IMR-90 (cell line): ENCODE measurements at places on chromosomes 7 and 10. TPM values are rescaled to one million over a fixed set of nuclear protein-coding genes. Genes with fewer than 3 reads are reported as not detected.

GRCh38 chr7:69817121-69817520, 218.8 kb downstream of the AUTS2 start:
- DNase-seq, result peak; percentile 3

- no peak for DNase-seq
These were observed 45.9 kb downstream of the PTF1A start for GRCh38 chr10:23238015-23238414.

DNA sequence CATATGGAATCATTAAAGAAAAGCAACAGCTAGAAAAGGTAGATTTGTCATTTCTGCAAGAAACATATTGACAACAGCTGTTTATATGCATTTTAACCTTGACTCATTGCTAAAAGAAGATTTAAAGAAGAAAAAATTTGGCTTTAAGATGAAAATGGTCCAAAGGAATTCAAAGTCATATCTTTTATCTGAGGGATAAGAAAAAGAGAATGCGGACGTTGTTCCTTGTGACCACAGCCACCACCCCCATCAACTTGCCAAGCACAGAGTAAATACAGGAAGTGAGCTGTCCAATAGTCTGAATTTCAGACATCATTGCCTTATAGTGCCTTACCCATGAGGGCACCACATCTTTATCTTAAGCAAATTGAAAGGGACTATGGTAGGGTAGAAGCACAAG, 7.3 kb upstream of the CRPPA start:
- DNase-seq, result peak; percentile 84

DNA sequence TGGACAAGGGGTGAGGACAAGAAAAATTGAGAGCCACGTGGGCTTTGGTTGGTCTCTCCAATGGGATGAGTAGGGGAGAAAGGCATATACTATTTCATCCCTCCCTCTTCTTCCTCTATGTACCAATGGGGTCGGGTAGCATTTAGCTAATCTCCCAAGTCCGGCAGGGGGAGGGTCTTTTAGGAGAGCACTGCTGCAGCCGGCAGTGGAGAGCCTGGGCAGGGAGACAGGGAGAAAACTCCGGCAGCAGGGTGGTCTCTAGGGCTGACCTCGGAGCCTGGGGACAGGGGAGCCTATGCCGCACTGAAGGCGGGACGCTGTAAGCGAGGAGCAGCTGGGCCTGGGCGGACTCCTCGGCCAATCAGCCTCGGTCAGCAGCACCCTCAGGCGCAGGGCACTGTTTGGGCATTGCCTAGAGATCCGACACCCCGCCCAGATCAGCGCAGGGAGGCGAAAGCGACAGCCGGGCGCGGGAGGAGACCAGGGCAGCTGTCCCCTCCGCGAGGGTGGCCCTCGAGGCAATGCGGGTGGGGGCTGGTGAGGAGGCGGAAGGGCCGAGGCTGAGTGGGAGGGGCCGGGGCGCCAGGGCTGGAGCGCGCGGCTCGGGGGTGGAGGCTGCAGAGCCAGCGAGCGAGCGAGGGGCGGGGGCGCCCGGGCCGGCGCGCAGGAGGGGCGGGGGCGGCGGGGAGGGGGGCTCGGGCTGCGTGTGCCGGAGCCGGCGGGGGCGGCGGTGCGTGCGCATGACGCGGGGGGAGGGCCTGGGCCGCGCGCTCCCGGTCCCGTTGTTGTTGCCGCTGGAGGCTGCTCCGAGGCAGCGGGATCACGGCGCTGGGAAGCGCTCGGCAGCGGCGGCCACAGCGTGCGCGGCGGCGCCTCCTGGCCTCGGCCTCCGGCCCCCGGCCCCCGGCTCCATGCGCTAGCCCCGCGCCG, at the start of gene AGAP3:
AGAP3 (plus strand) TSS at position 785 of the 930 bp plus-strand sequence. CDS start 267 bp downstream, outside the sequence.
- peak; percentile 70 for DNase-seq

- no peak for DNase-seq
These were observed 178.7 kb upstream of the PRPS1L1 start for GRCh38 chr7:18206331-18206730.

DNA sequence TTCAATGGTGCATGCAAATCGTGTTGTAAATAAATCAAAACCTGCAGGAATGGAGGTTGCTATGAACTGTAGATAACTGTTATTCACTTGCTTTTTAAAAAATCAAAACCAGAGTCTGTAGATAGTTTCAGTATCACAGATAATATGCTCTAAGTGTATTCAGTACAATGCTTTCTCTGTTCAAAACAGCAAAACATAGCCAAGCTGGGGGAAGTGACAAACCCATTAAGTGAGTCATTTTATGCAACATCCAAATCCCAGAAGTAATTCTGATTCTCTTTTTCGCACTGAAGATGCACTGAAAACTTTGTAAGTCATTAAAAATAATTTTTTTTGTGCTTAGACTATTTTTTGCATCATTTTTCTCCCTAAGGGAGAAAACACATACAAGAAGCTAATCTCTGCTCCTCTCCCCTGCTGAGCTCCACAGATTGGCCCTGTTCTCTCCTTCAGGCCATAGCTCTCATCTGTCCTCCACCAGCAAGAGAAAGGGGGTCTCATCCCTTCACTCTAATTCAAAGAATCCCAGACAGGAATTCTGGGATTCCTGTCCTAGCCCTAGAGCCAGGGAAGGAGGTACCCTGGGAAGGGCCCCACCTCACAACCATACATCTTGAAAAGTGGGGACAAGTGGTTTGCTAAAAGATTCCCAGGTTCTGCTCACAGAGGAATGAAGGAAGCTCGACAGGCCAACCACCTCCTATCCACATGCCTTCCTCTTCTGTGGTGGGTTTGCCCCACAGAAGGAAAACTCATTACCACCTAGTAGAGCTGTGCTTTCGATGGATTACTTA, 4.9 kb downstream of the PRTFDC1 start:
- peak; percentile 73 for DNase-seq

GRCh38 chr10:52644373-52645186, 128.0 kb downstream of the MBL2 start:
- DNase-seq, result peak; percentile 32

- DNase-seq, result peak; percentile 3
These were observed 908 bp downstream of the NOM1 start for GRCh38 chr7:156950381-156950858.

GRCh38 chr10:126969310-126969709, 64.1 kb downstream of the DOCK1 start:
- DNase-seq, result no peak

- no peak for DNase-seq
These were observed 33.0 kb downstream of the EN2 start for GRCh38 chr7:155490697-155491628.

DNA sequence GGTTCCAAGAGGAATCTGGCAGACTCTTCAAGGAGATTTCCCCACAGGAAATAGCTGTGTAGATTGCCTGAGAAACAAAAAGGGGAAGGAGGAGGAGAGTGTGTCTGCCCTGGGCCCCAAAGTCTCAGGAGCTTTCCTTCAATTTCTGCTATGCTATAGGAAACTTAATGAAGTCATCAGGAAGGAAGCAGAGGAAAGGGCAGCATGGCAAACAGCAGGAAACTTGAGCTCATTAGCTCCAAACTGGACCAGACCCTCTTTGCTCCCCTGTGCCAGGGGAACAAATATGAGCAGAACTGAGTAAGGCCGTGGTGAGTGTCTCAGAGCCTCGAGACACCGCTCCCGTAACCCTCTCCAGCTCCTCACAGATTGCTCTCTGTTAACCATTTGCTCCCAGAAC, 4.8 kb upstream of the KCNIP2 start:
- no peak for DNase-seq

DNA sequence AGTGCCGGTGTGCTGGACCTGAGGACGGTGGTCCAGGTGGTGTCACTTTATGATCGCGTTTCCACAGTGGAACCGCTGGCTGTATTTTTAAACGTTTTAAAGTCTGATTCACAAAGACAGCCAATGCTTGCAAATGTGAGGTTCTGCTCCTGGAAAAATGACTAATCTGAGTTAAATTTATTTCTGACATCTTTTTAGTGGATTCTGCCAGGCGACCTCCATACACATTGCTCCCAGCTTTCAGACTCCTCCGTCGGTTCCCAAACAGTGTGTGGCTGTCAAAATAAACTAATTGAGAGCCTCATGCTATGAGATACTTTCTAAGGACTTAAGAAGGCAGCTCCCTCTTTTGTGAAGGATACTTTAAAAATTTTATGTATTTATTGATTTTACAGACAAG, 12.7 kb upstream of the TTYH3 start:
- peak; percentile 81 for DNase-seq

DNA sequence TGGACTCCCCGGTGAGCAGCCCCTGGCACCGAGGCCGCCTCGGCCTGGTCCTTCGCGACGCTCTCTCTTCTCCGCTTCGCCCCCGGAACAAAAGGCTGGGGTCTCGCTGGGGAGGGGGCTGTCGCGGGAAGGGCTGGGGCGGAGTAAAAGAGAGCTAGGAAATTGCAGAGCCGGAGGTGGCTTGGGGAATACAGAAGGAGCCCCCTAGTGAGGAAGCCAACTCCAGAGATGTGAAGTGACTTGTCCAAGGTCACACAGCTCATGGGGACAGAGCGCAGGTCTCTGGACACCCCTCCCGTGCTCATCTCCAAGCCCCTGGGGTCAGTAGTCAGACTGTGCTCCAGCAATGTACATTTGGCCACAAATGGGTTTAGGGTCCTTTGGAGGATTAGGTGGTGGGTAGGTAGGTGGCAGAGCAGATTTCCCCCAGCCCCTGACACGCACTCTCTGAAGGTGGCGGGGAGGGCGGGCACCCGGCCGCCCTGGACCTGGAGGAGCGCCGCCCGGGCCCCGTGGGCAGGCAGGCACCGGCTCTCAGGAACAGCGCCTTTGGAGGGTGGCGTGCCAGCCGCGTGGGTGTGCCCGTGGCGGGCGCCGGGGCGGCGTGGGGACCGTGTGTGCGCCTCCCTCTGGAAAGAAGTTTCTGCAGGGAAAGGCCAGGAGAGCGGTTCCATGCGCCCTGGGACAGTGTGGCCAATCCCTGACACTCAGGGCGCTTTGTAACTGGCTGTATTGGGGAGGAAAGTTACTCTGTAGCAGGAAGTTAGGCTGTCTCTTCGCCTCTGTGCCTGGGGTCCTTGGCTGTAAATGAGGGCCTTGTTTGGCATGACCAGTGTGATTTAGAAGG, 910 bp downstream of the WIPF3 start:
- DNase-seq, result no peak

DNA sequence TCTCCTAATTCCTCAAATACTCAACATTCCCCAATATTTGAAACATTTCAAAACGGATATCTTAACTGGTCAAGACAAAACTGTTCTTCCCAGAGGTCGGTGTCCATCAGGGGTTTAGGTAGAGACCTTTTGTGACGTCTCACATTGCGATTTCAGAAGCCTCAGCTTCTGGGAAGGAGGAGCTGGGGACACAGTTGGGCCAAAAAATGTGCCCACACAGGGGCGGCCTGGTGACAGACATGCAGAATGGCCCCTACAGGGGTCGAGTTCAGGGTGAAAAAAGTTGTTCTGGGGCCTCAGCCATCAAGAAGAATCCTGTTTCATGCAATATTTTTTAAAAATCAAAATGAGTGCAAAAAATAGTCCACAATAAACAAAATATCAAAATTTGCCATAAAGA, 108.7 kb upstream of the PFKP start:
- no peak for DNase-seq

- no peak for DNase-seq
These were observed 278.7 kb upstream of the PODXL start for GRCh38 chr7:131835141-131835540.

GRCh38 chr7:145036604-145037405, 201.0 kb upstream of the TPK1 start:
- peak; percentile 2 for DNase-seq

DNA sequence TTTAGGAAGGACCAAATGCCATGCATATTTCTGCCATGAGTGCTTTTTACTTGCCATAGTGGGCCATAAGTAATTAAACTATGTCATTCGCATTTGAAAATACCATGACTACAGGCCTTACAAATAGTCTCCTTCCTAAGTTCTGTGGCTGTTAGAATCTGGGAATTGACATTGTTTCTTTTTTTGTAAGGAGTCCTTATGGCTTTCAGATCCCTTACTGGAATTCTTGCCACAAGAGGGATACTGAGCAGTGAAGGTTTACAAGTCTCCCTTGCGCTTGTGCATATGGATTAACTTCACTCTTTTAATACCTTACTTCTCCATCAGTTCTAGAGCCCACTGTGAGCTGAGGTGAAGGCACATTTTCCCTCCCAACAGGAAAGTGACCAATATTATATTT, 166.0 kb downstream of the NRG3 start:
- DNase-seq, result no peak

DNA sequence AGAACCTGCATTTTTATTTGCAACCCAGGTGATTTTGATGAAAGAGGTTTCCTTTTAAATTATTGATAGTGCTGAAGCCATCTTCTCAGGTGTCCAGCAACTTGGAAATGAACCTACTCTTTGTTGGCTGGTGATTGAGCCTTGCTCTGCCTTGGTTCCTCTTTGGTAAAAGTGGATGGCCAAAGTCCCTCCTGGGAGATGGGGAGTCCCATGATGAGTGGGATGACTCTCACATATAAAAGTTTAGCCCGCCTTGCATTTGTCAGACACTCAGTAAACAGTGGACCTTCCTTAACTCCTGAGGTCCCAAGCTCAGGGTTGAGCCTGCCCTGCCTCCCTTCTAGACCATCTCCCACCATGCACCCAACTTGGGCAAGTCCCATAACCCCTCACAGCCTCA, 28.9 kb upstream of the KAT6B start:
- no peak for DNase-seq

DNA sequence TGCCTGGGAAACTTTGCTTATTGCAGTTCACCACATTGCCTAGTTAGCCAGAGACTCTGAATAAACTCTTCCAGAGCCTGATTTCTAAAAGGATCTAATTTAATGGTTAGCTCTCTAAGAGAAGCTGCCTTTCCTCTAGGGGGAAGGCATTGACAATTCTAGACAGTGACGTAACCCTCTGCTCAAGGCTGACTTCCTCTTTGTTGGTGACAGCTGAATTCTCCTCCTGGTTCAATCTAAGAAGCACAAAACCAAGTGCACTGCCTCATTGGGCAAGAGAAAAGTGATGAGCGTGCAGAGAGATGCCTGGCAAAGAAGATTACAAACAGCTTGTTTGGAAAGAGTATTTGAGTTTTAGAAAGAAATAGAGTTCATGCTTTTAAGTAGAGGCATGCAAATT, 102.7 kb downstream of the MACC1 start:
- no peak for DNase-seq

Gene ADAMTS14
- total RNA-seq, result under 0.01 TPM in 2 replicates

Gene PRPS1L1
- total RNA-seq, result not detected in 2 replicates

Gene CRYGN
- not detected in 2 replicates for total RNA-seq

Gene TEX36
- not detected in 2 replicates for total RNA-seq

Gene SHLD2
- 19.9 and 28.1 TPM in 2 replicates for total RNA-seq

Gene CNTNAP2
- not detected in 2 replicates for total RNA-seq

Gene MLXIPL
- not detected in 2 replicates for total RNA-seq

Gene EFCAB10
- not detected in 2 replicates for total RNA-seq
